Activated T-cell treated with anti-CD3 and anti-CD28 coated beads for 24 hours (primary cell): ENCODE measurements at places on chromosomes 5 and 9.

DNA sequence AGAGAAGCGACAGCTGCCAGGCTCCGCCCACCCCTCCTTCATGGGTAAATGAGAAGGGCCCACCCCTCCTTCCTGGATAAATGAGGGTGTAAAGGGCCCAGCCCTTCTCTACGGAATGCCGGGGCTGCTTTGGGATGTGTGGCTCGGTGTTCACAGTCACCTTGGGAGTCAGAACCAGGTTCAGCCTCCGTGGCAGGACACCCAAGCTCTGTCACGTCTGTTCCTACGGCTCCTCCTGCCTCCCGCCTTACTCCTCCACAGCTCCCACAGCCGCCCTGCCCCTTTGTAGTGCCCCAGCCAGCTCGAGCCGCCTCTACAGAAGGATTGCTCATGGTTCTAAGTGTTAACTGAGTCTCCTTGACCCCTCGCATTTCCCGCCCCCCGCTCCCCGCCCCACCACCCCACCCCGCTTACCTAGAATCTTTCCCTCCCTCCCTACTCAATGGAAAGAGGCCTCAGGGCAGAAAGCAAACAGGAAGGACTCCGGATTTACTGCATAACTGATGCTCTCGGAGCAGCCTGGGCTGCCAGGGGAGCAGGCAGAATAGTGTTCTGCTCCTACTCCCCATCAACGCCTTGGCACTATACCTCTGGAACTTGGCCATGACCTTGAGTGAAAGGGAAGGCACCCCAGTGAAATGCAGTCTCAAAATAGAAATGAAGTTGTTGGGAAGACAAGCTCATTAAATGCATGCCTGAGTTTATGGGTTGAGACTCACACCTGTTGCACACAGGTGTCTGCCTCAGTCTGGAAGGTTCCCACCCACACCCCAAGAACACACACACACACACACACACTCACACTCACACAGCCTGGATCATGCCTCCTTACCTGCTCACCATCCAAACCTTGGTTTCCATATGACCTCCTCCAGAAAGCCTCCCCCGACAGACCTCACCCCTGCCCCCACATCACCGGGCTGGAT lies 59.6 kb downstream of the NEURL1B start:
- DNase-seq: no peak

GRCh38 chr9:109972026-109972882 lies 192.3 kb downstream of the PALM2AKAP2 start:
- no peak for DNase-seq

DNA sequence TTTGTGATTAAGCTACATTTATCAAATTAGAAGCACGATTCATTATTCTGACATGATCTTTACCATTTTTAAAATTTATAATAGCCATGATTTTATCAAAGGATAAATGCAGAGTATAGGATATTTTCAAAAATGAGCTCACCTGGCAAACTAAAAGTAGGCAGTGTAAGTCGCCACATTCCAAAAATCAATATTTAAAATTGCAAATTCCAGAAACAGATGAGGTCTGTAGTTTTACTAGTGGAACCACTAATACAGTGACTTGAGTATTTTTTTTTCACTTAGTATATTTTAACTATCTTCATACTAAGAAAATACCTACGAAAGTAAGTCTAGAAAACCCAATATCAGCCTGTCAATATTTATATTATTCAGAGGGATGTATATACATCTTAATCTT lies 164.2 kb downstream of the PDE4D start:
- DNase-seq: no peak

DNA sequence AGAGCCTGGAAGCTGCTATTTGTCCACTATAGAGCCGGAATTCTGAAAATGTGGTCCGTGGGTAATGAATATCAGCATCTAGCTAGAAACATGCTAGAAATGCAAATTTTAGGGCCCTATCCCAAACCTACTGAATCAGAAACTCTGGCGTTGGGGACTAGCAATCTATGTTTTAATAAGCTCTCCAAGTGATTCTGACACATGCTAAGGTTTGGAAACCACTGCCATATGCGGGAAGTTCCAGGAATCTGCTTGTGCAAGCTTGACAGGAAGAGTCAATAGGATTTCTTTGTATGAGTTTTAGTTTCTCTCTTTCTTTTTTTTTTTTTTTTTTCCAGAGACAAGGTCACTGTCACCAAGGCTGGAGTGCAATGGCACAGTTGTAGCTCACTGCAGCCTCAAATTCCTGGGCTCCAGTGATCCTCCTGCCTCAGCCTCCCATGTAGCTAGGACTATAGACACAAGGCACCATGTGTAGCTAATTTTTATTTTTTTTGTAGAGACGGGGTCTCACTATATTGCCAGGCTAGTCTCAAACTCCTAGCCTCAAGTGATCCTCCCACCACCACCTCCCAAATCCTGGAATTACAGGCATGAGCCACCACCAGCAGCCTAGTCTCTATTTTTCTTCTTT lies 26.4 kb upstream of the CARNMT1 start:
- no peak for DNase-seq

GRCh38 chr5:179185256-179185940 lies 125.2 kb downstream of the ZNF354C start:
- no peak for DNase-seq

- no peak for DNase-seq
These were observed 16.0 kb downstream of the TEK start for GRCh38 chr9:27125030-27125429.

DNA sequence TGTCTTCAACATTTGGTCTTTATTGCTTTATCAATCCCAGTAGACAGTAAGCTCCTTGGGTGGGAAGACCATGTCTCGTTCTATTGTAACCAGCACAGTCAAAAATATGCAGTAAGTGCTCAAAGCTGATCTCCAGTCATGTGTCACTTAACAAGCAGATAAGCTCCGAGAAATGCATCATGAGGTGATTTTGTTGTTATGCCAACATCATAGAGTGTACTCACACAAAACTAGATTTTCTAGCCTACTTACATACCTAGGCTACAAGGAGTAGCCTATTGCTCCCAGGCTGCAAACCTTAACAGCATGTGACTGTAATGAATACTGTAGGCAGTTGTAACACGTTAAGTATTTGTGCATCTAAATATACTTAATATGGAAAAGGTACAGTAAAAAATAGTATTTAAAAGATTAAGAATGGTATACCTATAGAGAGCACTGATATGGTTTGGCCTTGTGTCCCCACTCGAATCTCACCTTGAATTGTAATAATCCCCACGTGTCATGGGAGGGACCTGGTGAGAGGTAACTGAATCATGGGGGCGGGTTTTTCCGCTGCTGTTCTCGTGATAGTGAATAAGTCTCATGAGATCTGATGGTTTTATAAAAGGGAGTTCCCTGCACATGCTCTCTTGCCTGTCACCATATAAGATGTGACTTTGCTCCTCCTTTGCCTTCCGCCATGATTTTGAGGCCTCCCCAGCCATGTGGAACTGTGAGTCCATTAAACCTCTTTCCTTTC lies 39.8 kb upstream of the PCSK5 start:
- no peak for DNase-seq

DNA sequence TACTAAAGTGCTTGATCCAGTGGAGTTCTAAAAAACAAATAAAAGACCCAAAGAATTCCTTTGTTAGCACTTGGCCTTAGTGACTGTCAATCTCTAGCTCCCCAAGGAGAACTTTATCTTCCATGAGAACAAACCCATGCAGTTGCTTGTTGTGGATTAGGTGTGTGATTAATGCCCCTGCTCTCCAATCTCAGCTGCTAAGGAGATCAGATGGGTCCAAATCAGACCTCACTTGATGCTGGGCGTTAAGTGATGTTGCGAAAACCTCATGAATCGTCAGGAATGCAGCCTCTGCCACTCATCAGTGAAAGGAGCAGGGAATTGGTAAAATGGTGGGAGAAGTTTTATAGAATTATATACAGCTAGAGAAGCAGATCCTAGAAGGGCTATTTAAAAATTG lies 133.7 kb downstream of the DMAC1 start:
- no peak for DNase-seq

DNA sequence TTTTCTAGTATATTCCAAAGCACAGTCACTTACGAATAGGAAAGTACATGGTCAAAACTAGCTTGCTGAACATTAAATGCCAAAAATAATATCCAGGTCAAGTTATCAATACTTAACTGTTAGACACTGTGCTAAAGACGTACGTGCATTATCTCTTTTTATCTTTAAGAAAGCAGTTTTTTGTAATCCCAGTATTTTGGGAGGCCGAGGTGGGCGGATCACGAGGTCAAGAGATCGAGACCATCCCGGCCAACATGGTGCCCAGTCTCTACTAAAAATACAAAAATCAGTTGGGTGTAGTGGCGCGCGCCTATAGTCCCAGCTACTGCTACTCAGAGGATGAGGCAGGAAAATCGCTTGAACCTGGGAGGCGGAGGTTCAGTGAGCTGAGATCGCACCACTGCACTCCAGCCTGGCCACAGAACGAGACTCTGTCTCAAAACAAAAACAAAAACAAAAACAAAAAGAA lies 2.7 kb upstream of the HSPA5 start:
- DNase-seq: no peak

DNA sequence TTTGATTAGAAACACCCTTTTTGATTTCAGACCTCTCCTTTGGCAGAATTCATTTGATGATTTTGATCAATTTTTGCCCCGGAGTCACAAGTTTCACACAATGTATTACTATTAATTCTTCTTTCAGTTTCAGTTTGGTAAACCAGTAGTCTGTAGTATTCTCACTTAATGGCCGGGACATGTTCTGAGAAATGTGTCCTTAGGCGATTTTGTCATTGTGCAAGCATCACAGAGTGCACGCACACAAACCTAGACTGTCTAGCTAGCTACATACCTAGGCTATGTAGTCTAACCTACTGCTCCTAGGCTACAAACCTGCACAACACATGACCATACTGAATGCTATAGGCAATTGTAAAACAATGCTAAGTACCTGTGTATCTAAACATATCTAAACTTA lies 662.5 kb downstream of the IRX1 start:
- no peak for DNase-seq

DNA sequence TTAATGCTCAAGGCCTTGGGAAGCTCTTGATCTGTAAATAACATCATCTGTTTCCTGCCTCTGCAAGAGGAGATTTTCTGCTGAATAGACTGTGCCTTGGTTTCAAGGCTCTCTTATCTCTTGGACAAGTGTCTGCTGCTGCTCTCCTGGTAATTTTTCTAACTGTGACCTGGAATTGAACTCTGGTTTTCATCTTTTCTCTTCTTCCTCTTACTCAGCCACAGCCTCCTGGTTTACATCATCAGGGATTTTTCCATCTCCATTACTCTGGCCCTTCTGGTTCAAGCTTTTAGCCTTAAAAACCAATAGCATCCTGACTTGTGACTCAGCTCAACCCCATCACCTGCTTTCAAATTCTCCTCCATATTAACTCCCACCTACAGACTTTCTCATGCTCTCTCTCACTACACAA lies 49.6 kb upstream of the ITGA1 start:
- no peak for DNase-seq

- DNase-seq: no peak
These were observed 34.8 kb downstream of the ITGA2 start for GRCh38 chr5:53023969-53024368.

DNA sequence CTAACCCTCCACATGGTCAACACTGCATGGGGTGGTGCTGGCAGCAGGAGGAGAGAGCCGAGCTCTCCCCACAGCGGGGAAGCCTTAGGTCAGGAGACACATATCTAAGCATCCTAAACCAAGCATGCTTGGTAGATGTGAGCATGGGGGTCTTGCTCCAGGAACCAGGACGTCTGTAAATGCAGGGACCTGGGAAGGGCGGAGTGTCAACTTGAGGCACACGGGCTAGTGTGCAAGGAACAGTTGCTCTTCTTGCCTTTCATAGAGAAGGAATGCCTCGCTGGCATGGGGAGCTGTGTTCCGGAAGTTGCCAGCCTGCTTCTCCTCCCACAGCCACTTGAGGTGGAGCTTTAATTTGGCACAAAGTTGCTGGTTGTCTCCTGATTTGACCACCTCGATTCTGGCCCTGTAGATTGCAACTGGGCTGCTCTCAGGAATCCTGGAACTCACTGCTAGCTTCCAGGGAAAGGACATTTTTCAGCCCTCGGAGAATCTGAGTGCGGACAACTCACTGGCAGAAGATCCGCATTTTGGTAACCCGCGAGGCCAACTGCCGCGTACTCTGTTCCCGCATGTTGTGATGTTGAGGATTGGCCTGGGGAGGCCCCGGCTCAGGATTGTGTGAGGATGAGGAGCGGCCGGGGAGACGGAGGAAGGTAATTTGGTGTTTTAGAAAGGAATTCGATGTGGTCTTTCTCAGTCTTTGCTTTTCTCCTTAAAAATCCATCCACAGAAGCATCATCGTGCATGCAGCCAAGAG lies 370.3 kb upstream of the IRX1 start:
- DNase-seq: no peak

- no peak for DNase-seq
These were observed 102.3 kb downstream of the SLC25A46 start for GRCh38 chr5:110841137-110841536.

- DNase-seq: no peak
These were observed 18.4 kb downstream of the ENC1 start for GRCh38 chr5:74622122-74622521.

- peak; percentile 5 for DNase-seq
These were observed 688 bp downstream of the CNTLN start for GRCh38 chr9:17135295-17136160.

GRCh38 chr9:72441848-72442607 lies 77.0 kb upstream of the ZFAND5 start:
- DNase-seq: no peak

DNA sequence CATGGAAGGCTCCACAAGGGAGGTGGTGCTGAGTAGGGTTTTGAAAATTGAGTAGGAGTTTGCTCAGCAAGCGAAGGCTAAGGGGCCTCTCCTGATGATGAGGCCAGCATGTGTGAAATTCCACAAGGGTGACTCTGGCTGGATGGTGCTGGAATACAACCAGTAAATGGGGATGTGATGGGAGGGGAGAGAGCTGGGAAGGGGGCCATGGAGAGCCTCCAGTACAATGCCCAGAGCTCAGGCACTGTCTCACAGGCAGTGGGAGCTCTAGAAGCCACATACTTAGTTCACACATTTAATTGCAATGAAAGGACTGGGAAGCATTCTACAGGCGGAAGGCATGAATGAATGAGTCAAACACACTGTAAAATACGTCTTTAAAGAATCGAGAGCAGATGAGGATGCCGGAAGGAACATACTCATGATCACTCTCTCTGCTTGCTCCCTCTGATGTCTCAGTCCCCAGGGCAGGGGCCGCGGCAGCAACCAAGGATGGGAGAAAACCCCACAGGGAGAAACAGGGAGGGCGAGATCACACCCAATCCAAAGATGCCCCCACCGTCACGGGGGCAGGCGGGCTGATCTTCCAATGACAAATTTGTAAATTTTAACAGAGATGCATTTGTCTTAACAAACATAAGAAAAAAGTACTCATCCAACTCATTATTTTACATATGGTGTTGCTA lies 261.0 kb downstream of the NSG2 start:
- DNase-seq: no peak

DNA sequence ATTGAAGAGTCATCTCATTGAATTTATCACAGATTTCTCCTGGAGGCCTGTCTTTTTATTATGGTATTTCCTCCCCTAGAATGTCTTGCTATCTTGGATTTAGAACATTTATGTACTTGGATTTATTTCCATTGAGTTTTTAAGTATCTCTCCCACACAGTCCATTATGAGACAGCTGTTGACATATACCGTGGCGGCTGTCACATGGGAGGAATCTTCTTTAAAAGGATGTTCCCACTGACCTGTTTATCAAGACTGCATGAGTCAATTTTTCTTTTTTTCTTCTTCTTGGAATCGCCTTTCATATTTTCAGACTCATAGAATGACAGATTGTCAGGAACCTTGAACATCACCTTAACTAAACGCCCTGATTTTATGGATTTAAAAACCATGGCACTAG lies 2.9 kb upstream of the CAVIN4 start:
- DNase-seq: no peak
